NCI-H1417 treated with DMSO at 0.1 percent for 48 hours (cell line): ENCODE measurements at places on chromosomes 13 and 19.

DNA sequence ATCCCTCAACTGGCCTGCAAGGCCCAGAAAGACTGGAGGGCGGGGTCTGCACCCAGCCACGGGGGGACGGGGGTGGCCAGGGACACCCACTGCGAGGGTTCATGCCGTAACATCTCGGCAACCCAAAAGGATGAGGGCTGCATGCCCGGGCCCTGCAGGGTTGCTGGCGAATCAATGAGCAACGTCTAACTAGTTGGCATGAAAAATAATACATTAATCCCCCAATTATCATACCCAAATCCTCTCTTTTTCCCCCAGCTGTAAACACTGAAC lies 232.2 kb downstream of the TUBA3C start:
- DNase-seq, result no peak

DNA sequence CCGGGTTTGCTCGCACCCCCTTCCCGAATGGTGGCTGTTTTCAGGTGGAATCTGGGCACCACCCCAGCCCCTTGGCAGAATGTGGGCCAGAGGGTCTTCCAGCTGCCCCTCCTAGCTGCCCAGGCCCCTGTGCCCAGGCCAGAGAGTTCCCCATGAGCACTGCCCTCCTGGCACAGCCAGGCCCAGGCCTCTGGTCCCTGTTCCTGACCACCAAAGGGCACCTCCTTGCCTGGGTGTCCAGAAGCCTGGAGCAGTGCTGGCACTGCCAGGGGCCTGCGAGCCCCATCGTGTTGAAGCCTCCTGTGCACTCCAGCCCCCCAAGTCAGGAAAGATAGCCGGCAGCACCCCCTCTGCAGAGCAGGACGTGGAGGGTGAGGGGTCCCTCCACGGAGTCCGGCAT lies 23.4 kb downstream of the PIAS4 start:
- no peak for DNase-seq

DNA sequence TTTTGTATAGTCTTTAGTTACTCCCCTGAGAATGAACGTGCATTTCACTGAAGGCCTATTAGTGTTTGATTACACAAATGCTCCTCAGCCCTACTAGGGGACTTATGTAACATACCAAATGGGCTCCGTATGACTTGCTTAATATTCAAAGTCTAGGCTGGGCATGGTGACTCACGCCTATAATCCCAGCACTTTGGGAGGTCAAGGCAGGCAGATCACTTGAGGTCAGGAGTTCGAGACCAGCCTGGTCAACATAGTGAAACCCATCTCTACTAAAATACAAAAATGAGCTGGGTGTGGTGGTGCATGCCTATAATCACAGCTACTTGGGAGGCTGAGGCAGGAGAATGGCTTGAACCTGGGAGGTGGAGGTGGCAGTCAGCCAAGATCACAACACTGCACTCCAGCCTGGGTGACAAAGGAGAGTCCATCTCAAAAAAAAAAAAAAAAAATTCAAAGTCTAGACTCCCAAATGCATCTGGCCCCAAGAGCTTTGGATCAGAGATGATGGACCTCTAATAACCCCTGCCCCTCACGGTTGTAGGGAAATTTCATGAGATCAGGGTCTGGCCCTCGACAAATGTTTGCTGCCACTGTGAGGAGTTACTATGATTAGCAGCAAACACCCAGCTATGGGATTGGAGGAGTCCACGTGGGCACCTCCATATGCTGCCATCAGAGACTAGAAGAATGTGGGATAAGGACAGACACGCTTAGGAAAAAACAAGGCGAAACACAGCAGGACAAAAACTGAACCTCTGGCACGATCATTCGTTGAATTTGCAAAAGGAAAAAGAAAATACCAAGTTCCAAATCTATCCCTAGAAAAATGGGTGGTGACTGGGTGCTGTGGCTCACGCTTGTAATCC lies 4.6 kb downstream of the FBXO17 start:
- DNase-seq, result no peak

- DNase-seq, result no peak
Observed at GRCh38 chr13:75353781-75354193, 128.2 kb downstream of the TBC1D4 start.

DNA sequence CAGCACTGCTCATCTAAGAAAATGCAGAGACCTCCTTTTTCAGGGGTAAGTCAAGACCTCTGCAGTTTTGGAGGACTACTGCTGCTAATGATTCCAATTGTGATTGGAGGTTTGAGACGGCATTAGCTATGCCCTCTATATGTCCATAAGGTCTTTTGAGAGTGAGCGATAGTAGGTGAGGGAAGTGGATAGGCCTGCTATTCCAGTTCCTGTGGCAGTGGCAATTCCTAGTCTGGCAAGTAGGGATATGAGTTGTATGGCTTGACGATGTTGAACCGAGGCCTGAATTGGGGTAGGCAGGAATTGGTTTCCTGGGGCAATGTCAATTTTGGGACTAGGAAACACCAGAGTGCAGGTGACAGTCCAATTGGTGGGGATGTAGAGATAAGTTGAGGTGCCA lies 913.1 kb upstream of the SLITRK5 start:
- DNase-seq, result no peak

DNA sequence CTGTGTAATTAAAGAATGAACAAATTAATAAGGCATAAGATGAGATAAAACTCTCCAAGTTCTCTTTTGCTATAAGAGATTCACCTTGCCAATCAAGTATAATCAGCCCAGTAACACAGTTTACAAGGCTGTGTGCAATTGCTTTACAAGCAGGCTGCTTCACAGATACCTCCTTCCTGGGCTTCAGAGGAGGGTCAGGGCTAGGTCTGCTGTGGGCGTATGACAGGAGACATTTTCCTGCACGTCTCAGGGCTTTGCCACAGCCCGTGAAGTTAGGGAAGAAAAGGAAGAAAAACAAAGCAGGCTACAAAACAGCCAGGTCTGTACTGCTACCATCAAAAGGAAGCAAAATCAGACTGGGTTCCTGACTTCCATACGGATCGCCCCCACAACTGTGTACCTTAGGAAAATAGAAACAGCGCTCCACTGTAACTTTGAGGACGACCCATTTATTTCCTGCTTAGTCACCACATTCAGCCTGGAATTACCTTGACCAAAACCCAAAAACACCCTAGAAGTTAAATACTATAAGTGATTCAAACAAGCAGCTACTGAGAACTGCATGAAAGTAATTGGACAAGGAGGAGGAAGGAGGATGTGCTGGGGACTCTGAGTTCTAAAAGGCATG lies 12.4 kb downstream of the EFNB2 start:
- DNase-seq, result no peak

DNA sequence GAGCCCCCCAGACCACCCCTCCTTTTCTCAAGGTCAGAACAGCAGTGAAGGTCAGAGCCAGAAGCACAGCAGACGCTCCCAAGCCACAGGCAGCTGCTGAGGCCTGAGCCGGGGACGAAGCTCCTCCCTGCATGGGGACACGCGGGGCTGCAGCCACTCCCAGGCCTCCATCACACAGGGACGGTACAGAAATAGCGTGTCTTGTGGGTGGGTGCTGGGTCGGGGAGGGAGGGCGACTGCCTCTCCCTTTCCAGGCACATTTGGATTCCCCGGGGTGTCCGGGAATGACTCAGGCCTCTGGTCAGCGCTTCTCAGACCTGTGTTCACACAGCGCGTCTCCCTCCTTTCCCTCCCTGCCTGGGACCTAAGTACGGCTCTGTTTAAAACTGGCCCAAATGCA lies 33.2 kb downstream of the RASA3 start:
- no peak for DNase-seq

DNA sequence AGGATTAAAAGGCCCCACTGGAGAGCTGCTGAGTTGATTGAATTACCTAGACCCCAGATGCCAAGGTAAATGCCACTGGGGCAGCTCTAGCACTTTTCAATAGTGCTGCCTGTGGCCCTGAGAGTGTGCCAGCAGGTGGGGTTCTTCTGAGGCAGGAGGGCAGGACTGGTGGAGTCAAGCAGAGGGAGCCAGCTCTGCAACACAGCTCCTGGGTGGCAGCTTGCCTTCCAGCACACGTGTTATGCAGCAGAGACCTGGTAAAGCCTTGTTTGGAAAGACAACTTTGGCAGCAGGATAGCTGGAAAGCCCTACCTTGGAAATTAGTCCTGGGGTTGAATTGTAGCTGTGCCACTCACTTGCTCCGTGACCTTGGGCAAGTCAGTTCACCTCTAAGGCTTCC lies 306.6 kb downstream of the ATP8A2 start:
- no peak for DNase-seq

GRCh38 chr13:53010374-53011105 lies 18.1 kb upstream of the OLFM4 start:
- no peak for DNase-seq

GRCh38 chr19:13844130-13844631 lies 32.8 kb upstream of the NANOS3 start:
- no peak for DNase-seq

DNA sequence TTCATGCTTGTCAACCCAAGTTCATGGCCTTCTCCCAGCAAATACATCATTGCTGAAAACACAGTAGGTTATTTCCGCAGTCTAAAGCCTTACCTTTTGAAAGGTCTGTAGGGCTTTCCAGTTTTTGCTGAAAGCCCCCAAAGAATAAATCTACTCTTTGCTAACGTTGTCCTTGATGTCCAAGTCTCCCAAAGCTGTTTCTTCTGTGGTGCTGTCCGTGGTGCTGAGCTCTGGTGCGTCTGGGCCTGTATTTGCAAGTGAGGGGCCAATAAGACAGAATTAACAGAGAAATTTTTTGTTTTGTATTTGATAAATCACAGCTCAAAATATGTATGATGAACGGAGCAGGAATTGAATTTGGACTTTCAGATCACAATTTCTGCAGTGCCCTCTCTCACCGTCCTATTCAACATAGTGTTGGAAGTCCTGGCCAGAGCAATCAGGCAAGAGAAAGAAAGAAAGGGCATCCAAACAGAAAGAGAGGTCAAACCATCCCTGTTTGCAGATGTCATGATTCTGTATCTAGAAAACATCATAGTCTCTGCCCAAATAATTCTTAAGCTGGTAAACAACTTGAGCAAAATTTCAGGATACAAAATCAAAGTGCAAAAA lies 9.8 kb upstream of the LGALS16 start:
- DNase-seq, result no peak

- no peak for DNase-seq
Observed at GRCh38 chr13:48494874-48495273, 38.0 kb downstream of the RCBTB2 start.

DNA sequence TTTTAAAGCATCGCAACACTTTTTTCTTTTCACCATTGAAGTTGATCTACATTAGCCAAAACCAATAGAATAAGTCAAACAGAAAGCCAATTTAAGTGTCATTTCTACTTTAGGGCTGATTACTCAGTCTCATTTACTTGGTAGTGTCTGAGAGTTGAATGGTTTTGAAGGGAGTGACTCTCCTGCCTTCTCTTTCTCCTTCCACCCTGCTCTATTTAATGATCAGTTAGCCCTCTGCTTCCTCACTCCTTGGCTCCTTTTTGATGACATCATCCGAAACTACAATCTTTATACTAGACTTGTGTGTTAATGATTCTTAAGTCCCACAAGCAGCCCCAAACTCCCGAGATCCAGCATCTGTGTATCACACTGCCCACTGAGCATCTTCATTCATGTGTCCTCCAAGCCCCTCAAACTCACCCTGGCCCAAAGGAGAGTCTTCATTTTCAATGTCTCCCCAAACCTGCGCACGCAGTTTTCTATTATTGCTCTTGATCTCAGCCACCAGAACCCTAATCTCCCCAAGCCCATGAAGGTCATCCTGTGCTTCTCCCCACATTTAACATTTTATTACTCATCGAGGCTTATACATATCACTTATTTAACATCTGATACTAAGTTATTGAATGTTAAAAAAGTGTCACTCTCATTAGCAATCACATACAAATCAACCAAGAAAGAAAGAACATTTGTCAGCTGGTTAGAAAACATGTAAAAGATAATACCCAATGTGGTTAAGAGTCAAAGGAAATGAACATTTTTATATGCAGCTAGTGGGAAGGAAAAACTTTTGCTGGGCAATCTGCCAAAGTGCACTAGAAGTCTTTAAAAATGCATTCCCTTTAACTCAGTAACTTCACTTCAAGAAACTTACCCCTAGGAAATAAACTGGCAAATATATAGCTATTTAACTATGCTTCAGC lies 32.2 kb upstream of the ARGLU1 start:
- DNase-seq, result no peak

- DNase-seq, result no peak
Observed at GRCh38 chr19:45439190-45439568, 15.5 kb upstream of the ERCC1 start.

DNA sequence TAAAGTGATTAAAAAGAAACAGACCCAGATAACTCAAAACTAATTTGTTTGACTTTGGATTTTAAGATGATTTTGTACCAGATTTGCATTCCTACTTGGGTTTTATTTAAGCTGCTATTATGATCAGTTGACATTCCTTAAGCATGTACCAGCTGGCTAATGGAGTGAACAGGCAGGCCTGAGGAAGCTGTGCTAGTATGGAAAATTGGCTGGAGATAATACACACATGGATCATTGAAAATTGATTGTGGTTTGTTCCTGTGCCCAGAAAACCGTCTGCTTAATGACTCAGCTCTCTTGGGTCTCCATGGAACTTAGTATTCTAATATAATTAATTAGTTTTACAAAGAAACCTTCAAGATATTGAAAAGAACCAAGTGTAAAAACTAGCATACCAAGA lies 22.6 kb downstream of the POLR1D start:
- no peak for DNase-seq

DNA sequence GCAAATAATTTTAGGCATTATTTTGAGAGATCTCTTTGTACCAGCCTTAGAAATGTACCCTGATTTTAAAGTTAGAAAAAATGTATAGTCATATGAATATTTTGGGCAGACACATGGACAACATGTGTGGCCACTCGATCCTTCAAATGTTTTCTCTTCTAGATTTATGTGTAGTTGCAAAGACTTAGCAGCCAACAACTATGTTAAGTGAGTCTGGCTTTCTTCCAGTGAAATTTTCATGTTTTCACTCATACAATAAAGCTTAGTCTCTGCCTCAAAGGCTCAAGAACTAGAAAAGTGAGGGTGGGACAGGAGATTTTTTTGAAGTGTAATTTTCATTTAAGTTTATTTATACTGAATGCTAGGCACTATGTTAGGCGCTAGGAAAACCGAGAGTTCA lies 207.7 kb upstream of the DACH1 start:
- no peak for DNase-seq

GRCh38 chr19:482186-483041 lies 13.9 kb upstream of the MADCAM1 start:
- no peak for DNase-seq

- DNase-seq, result no peak
Observed at GRCh38 chr13:46340011-46340410, 47.0 kb downstream of the RUBCNL start.

GRCh38 chr19:44113784-44114390 lies 688 bp downstream of the ZNF225 start:
- no peak for DNase-seq

DNA sequence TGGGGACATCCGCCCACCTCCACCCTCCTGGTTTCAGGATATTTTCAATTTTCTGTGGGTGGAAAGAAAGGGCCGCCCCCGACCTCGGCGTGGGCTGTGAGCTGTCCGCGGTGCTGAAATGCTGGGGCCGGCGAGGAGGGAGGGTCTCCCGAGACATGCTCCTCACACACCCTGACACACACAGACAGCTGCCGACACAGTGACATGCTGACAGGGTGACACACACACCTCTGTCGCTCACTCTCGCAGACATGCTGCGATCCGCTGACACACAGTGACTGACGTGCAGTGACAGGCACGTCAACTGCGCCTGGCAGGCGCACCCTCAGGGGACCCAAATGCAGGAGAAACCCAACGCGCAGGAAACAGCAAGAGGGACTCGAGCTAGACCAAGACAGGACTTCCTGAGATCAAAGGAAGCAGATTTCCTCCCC lies 25.1 kb upstream of the MEIS3 start:
- no peak for DNase-seq
